ENCODE measurements at places on chromosomes 4 and X. TPM values are rescaled to one million over a fixed set of nuclear protein-coding genes. Genes with fewer than 3 reads are reported as not detected.
A peak's percentile ranks its signal among the peaks of the same experiment; 100 is the strongest.

Gene FAM9B
- total RNA-seq, result not detected

Gene DCAF4L1
- 0.33 TPM for total RNA-seq

Gene PNCK
- total RNA-seq, result not detected

Gene AKAP14
- not detected for total RNA-seq

Gene AR
- total RNA-seq, result 8.2 TPM

Gene OTC
- 1.8 TPM for total RNA-seq

Gene CT45A10
- not detected for total RNA-seq

- H3K27me3 ChIP-seq, result no peaks in the 10 kb centered on the region
- no peak overlapping the region for H3K4me3 ChIP-seq
- H3K27ac ChIP-seq, result peak overlapping the region; percentile 60
- DNase-seq, result no peak
Observed at GRCh38 chr4:139735381-139736273, 70.0 kb downstream of the MGST2 start.

DNA sequence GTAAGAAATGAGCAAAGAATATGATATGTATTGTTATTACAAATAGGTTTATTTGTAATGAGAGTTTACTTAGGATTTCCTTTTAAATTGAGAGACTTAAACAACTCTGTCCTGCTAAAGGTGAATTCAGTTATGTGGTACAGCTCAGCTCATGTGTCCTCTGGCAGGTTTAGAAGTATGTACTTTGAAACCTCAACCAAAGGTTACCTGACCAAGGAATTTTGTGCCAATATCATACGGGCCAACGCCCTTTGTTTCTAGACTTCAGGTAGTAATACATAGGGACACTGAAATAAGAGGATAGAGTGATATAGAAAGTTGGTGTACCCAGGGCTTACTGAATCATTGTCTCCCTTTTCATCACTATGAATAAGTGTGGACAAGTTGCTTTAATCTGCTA lies 25.7 kb downstream of the SLAIN2 start:
- H3K27me3 ChIP-seq, result no peaks in the 10 kb centered on the region
- no peaks in the 10 kb centered on the region for H3K36me3 ChIP-seq
- H3K27ac ChIP-seq, result no peak overlapping the region
- peaks cover 9% of the 10 kb centered on the region for H3K4me1 ChIP-seq

DNA sequence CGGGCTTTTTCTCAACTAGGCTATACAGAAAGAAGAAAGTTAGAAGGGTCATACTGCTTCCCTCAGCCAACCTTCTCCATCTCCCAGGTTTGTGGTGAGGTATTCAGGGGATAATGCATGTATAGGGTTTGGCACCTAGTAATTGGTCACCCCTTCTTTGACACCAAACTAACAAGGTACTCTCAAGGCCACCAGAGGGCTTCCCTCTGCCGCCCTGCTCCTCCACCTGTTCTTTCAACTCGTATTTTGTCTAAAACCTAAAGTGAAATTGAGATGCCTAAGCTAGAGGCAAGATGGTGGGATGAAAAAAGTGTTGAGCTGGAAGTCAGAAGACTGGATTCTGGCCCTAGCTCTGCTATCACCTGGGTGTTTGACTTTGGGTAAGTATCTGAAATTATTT lies 22.0 kb downstream of the CT47C1 start:
- no peak for DNase-seq
- no peaks in the 10 kb centered on the region for H3K27me3 ChIP-seq
- H3K27ac ChIP-seq, result no peak overlapping the region
- no peak overlapping the region for H3K4me3 ChIP-seq
- H3K4me1 ChIP-seq, result no peaks in the 10 kb centered on the region
- H3K36me3 ChIP-seq, result no peaks in the 10 kb centered on the region

DNA sequence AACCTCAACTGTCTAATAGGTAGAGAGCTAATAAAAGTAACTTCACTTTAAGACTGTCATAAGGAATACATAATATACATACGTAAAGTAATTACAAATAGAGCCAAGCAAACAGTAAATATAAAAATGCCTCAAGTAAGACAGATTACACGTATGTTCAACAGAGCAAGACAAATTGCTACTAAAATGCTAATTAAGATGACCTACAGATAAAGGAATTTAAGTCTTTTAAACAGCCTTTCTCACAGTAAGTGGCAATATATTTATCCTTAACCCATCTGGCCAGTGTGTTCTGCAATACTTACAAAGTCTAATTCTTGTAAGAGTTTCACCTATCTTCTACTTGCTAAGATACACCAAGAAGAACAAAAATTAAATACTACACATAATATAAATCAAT lies 12.7 kb downstream of the G3BP2 start:
- H3K4me1 ChIP-seq, result no peaks in the 10 kb centered on the region
- no peak overlapping the region for H3K4me3 ChIP-seq
- peaks cover 8% of the 10 kb centered on the region for H3K36me3 ChIP-seq
- H3K27me3 ChIP-seq, result no peaks in the 10 kb centered on the region
- no peak for DNase-seq
- H3K27ac ChIP-seq, result no peak overlapping the region

DNA sequence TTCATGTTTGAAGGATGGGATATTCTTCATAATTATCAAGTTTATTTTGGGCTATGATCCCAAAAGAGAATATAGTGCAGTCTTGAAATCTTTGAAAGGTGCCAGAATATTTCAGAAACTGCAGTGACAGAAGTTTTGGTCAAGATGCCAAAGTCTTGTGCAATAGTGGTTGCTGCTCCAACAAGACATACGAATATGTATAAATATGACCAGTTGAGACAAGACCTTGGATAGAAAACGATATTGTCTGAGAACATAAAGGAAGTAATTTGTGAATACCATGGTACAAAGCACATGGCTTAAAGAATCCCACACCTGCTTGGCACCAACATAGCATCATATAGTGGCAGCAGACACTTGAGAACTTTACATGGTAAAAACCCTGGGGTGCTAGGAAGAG lies 48.6 kb upstream of the AMELX start:
- no peak for DNase-seq
- no peak overlapping the region for H3K27ac ChIP-seq
- no peaks in the 10 kb centered on the region for H3K27me3 ChIP-seq
- no peak overlapping the region for H3K4me3 ChIP-seq

DNA sequence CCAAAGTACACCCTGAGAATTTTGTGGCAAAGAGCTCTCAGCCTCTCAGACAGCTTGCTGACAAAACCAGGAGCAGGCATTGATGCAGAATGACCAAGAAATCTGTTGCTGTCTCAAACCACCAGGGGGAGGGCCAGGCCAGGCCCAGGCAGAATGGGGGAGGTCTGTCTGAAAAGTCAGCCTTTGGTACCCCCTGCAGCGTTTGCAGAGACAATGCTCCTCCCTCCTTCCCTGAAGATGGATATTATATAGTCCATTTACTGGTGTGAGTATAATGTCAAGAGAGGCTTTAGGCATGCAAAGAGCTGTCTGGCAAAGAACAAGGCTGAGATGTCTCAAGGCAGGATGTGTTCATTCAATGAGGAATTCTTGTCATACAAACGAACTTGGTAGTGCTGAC lies 52.9 kb upstream of the TRPC5OS start:
- DNase-seq, result no peak
- no peaks in the 10 kb centered on the region for H3K4me1 ChIP-seq
- H3K27ac ChIP-seq, result no peak overlapping the region
- no peaks in the 10 kb centered on the region for H3K36me3 ChIP-seq
- H3K27me3 ChIP-seq, result no peaks in the 10 kb centered on the region

- no peak for DNase-seq
- H3K27me3 ChIP-seq, result no peaks in the 10 kb centered on the region
- H3K36me3 ChIP-seq, result no peaks in the 10 kb centered on the region
- no peaks in the 10 kb centered on the region for H3K4me1 ChIP-seq
Observed at GRCh38 chr4:25702848-25703247, 47.2 kb downstream of the SLC34A2 start.

- DNase-seq, result no peak
- H3K4me3 ChIP-seq, result no peak overlapping the region
- no peaks in the 10 kb centered on the region for H3K4me1 ChIP-seq
- no peaks in the 10 kb centered on the region for H3K27me3 ChIP-seq
- no peaks in the 10 kb centered on the region for H3K36me3 ChIP-seq
Observed at GRCh38 chrX:87236830-87237440, 280.7 kb upstream of the KLHL4 start.

- no peak for DNase-seq
- H3K27ac ChIP-seq, result peak overlapping the region; percentile 47
- H3K4me1 ChIP-seq, result peaks cover 15% of the 10 kb centered on the region
- H3K4me3 ChIP-seq, result no peak overlapping the region
Observed at GRCh38 chrX:52979993-52980392, 21.7 kb upstream of the FAM156A start.

GRCh38 chrX:53082773-53083616 lies 828 bp downstream of the TSPYL2 start:
- DNase-seq, result no peak
- H3K4me3 ChIP-seq, result peak overlapping the region; percentile 37
- H3K27me3 ChIP-seq, result no peaks in the 10 kb centered on the region
- H3K4me1 ChIP-seq, result peaks cover 42% of the 10 kb centered on the region

- H3K4me3 ChIP-seq, result no peak overlapping the region
- no peak overlapping the region for H3K27ac ChIP-seq
- no peak for DNase-seq
Observed at GRCh38 chr4:25823632-25824031, 39.2 kb downstream of the SEL1L3 start.

GRCh38 chr4:168854350-168854921 lies 155.6 kb downstream of the CBR4 start:
- DNase-seq, result no peak
- H3K4me3 ChIP-seq, result no peak overlapping the region
- H3K27me3 ChIP-seq, result no peaks in the 10 kb centered on the region
- no peaks in the 10 kb centered on the region for H3K4me1 ChIP-seq
- H3K36me3 ChIP-seq, result no peaks in the 10 kb centered on the region
- no peak overlapping the region for H3K27ac ChIP-seq

- no peak for DNase-seq
- H3K27me3 ChIP-seq, result no peaks in the 10 kb centered on the region
- H3K27ac ChIP-seq, result no peak overlapping the region
- H3K4me1 ChIP-seq, result no peaks in the 10 kb centered on the region
- no peak overlapping the region for H3K4me3 ChIP-seq
- no peaks in the 10 kb centered on the region for H3K36me3 ChIP-seq
Observed at GRCh38 chrX:111119341-111119740, 23.4 kb downstream of the PAK3 start.

GRCh38 chrX:54042609-54043021 lies 1.7 kb downstream of the PHF8 start:
- H3K4me1 ChIP-seq, result peaks cover 11% of the 10 kb centered on the region
- H3K27me3 ChIP-seq, result no peaks in the 10 kb centered on the region
- peak; percentile 38 for DNase-seq
- peak overlapping the region; percentile 84 for H3K27ac ChIP-seq
- no peak overlapping the region for H3K4me3 ChIP-seq

GRCh38 chr4:114366368-114366767 lies 232.2 kb upstream of the UGT8 start:
- H3K27me3 ChIP-seq, result no peaks in the 10 kb centered on the region
- H3K27ac ChIP-seq, result no peak overlapping the region
- no peak overlapping the region for H3K4me3 ChIP-seq

DNA sequence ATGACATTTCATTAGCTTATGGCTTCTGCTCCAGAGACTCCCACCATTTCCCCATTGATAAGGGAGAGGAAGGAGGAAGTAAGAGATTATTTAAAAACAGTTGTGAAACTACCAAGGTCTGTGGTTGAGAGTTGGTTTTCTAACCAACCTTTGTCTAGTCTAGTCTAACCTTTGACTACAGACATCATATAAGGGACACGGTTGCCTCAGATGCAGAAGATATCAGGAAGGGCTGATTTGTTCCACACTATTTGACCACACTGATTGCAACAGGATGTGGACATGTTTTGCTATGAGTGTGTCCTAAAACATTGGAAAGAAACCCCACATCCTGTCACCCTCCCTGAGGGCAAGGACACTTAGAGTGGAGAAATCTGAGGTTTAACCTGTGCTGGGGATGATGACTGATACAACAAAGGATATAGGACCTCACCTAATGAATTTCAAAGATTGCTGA lies 53.0 kb downstream of the COQ2 start:
- H3K4me1 ChIP-seq, result no peaks in the 10 kb centered on the region
- H3K4me3 ChIP-seq, result no peak overlapping the region
- H3K27me3 ChIP-seq, result no peaks in the 10 kb centered on the region
- H3K27ac ChIP-seq, result no peak overlapping the region
- no peak for DNase-seq

DNA sequence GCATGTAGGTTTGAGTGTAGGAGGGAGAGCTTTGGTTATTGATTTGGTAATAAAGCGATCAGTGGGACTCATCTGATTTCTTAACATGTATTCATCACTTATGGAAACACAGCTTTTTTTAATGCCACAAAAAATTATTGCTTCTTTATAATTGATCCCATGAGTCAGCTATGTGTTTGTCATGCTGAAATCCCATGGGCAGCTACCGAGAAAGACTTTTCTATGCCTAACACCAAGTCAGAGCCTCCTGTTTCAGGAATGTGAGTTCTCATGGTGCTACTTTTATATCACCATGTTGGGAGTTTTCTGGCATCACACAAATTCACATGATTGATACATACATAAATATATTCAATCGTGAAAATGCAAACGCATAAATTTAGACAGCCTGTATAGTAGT lies 165.7 kb downstream of the RAPGEF2 start:
- no peak overlapping the region for H3K4me3 ChIP-seq
- no peak overlapping the region for H3K27ac ChIP-seq
- no peaks in the 10 kb centered on the region for H3K27me3 ChIP-seq
- no peak for DNase-seq
- no peaks in the 10 kb centered on the region for H3K36me3 ChIP-seq
- peaks cover 9% of the 10 kb centered on the region for H3K4me1 ChIP-seq

GRCh38 chr4:1235381-1236102 lies 13.4 kb downstream of the CTBP1 start:
- H3K4me1 ChIP-seq, result peaks cover 9% of the 10 kb centered on the region
- H3K27ac ChIP-seq, result no peak overlapping the region
- no peak overlapping the region for H3K4me3 ChIP-seq
- H3K36me3 ChIP-seq, result peaks cover 39% of the 10 kb centered on the region
- peak; percentile 10 for DNase-seq

DNA sequence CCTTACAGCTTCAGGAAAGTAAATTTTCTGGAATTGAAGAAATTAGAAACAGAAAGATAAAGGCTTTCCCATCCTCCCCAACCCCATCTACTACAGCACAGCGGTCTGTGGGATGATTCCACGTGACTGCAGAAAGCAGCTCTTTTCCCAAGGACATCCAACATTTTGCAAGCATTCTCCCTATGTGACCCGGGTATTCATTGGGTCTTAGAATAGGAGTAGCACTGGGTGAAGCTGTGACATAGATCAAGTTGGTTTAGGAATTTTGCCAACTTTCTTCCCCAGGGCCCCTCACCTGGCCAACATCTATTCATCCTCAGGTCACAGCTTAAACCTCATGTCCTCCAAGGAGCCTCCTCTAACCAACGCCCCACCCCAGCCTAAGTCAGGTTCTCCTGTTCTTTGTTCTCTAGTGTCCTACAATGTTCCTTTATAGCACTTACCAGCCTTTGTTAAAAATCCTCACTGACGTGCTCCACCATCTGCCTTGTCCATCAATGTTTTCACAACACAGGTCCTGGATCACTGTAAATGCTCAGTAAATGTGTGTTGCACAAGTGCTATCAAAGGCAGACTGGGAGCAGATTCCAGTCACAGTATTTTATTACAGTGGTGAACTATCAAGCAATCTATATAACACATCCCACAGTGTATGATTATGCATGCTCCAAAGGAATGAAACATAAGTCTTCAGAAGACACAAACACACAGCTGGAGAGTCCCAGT lies 80.9 kb upstream of the MTM1 start:
- no peaks in the 10 kb centered on the region for H3K4me1 ChIP-seq
- DNase-seq, result no peak
- H3K4me3 ChIP-seq, result no peak overlapping the region
- H3K36me3 ChIP-seq, result no peaks in the 10 kb centered on the region

Measured in body of pancreas (tissue), 4 donors.